Right ventricle myocardium superior (tissue), 1 donor: ENCODE measurements at places on chromosomes 2 and 18. TPM values are rescaled to one million over a fixed set of nuclear protein-coding genes. Genes with fewer than 3 reads are reported as not detected.

The GPR39 gene
- not detected for total RNA-seq

The RNF152 gene
- 11.4 TPM for total RNA-seq

DNA sequence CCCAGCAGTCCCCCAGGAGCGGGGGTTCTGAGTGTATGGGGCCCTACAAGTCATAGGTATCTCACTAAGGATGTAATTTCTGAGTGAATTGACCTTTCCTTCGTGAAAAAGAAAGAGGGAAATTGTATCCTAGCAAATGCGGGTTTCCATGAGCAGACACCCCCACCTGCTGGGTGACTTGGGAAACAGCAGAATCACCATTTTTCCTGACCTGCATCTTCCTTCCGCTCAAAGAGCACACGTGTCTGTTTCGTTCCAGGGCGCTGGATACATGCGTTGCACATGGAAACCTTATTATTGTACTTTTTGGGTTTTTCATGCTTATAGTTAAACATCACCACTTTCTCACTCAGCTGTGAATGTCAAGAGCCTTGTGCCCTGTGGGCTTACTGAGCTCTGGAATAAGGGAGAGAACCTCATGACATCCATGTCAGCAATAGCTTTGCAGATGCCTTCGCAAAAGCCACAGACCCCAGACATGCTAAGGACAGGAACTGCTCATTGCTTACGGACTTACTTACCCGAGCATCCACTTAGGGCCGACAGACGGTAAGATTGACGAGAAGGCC lies 132.8 kb downstream of the TPO start:
- no peak for DNase-seq

The CFAP210 gene
- total RNA-seq, result not detected

DNA sequence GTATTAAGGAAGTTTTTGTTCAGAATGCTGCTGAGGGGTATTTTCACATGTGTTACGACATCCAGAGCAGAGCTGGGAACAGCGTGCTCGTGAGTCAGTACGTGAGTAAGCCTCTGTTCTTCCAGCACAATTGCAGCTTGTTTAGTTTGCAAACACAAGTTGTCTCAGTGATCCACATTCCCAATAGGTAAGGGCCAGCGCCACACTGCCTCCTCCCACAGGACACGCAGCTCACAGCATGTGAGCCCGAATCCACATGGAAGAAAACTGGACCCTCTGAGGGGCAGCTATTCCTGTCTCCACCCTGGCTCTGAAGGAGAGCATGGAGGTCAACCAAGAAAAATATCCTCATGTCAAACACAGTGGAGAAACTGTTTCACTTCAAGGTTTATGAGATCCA lies 173.9 kb upstream of the PID1 start:
- DNase-seq, result peak; percentile 73

DNA sequence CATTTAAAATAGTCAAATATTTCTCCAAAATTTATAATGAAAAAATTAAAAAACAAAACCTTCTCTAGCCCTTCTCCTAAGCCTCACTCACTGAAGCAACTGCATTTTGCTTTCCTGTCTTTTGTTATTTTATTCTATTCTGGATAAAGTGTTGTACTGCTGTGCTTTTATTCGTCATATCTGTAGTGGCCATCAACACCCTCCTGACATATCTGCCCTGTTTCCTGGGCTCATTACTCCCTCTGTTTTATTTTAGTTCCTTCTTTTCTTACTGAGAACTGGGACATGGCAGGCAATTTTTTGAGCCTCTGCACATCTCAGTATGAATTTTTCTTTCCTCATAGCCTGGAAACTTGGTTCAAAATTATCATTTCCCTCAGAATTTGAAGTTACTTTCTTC lies 224.2 kb downstream of the GULP1 start:
- DNase-seq, result no peak

- no peak for DNase-seq
These were observed 49.8 kb upstream of the IL1RL1 start for GRCh38 chr2:102261467-102262135.
